T-cell (primary cell): ENCODE measurements at places on chromosomes 2 and 18. TPM values are rescaled to one million over a fixed set of nuclear protein-coding genes. Genes with fewer than 3 reads are reported as not detected.

DNA sequence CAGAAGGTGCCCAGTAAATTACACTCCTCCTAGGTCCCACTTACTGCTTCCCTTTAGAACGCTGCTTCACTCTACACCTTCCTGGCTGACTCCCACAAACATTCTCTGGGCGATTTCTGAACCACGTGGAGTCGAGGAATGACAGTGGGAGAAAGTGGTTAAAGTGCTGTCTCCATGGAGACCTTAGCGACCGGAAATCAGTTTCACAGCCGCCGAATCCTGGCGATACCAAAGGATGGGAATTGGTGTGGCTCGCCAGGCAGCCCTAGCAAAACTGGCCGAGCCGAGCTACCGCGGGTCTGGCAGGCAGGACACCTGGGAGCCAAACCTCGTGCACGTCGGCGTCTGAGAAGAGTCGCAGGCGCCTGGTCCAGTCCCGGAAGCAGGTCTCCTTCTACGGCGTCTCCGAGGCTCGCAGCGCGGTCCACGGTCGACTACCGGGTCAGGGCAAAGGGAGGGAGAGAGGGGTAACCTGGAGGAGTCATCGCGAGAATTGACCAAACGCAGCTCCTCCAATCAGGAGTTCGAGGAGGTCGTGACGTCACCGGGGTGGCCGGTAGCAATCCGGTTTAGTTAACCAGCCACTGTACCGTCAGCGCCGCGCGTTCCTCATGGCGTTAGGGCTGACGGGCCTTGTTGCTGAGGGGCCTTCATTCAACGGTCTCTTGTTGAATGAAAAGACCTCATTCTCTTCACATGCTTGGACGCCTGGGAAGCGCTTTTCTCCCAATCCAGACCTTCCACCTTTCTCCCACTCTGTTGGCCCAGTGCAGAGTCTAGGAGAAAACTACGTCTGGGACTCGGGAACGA lies at the start of gene THADA:
Gene THADA (minus strand): TSS at position 436 of the 810 bp plus-strand sequence. CDS start 3,646 bp downstream, outside the sequence.
- peak; percentile 93 for DNase-seq

DNA sequence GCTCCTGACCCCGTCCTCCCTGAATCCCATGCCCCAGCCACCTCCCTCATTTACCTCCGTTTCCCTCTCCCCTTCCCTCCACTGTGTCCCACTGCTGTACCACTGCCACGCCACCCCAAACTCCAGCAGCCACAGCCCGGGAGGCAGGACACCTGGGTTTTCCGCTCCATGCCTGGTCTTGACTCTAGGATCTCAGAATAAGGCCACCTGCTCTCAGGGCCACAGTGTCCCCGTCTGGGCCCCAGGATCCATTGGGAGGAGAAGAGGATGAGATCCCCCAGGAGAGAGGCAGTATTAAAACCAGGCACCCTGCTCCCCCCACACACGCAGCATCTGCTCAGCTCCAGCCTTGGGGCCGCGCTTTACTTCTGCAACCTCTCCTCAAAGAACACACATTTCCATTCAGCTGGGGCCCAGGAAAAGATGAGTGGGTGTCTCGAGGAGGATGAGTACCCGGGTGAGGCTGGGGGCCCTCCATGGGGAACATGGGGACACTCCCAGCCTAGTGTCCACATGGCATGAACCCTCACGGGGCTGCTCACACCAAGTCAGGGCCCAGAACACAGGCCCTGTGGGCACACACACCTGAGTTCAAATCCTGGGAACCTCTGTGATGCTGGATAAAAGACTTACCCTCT lies 32.8 kb upstream of the TNS1 start:
- DNase-seq: no peak

DNA sequence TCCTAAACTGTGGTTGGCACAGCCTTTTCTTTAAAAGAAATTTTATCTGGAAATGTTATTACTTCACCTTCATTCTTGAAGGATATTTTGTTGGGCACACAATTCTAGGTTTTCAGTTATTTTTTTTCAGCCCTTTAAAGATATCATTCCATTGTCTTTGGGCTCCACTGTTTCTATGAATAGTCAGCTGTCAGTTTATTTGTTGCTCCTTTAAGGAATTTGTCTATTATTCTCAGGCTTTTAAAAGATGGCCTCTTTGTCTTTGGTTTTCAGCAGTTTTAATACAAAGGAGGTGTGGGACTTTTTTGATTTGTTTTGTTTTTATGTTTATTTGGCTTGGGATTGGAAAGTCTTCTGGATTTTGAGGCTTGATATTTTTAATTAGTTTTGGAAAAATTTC lies 61.8 kb downstream of the VAPA start:
- DNase-seq: no peak

DNA sequence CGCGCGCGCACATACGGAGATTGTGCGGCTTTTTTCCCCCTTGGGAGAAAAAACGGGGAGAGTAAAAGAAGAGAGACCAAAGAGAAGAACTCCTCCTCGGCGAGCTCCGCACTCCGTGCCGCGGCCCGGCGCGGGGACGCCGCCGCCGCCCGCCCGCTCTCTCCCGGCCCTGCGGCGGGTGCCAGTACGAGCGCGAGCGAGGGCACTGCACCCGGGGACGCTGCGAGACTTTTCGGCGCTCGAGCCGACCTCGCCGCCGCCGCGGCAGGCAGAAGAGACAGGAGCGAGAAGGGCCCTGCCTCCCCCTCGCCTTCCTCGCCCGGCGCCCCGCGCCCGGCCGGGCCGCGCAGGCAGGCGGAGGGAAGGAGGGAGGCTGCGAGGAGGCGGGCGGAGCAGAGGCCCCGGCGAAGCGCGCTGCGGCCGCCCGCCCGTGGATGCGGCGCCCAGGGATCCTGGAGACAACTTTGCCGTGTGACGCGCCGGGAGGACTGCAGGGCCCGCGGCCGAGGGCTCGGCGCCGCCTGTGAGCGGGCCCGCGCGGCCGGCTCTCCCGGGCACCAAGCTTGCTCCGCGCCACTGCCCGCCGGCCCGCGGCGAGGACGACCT lies 857 bp upstream of the INHBB start:
- no peak for DNase-seq

KIF3C gene
- 8.6 TPM for total RNA-seq
